ENCODE measurements at places on chromosomes 12 and 14. TPM values are rescaled to one million over a fixed set of nuclear protein-coding genes. Genes with fewer than 3 reads are reported as not detected.
A peak's percentile ranks its signal among the peaks of the same experiment; 100 is the strongest.

- no peak overlapping the region for H3K4me3 ChIP-seq
- no peaks in the 10 kb centered on the region for H3K36me3 ChIP-seq
- DNase-seq: no peak
- H3K4me1 ChIP-seq: no peaks in the 10 kb centered on the region
- no peaks in the 10 kb centered on the region for H3K27me3 ChIP-seq
These were observed 135.7 kb downstream of the RPAP3 start for GRCh38 chr12:47570151-47570550.

- peaks cover 56% of the 10 kb centered on the region for H3K27me3 ChIP-seq
- peaks cover 7% of the 10 kb centered on the region for H3K4me1 ChIP-seq
- peak within 1 kb of the TSS; percentile 67 for H3K27ac ChIP-seq
- H3K4me3 ChIP-seq: peak within 1 kb of the TSS; percentile 32
- H3K36me3 ChIP-seq: no peaks in the 10 kb centered on the region
- peak; percentile 74 for DNase-seq
These were observed at the start of gene KCNJ8 for GRCh38 chr12:21774358-21775132. TSS of gene KCNJ8 (minus strand) at chr12:21774706. CDS start at chr12:21773616, 1,090 bp downstream.

GRCh38 chr14:21106176-21106497 is 5.3 kb downstream of the TMEM253 start:
- DNase-seq: no peak
- no peaks in the 10 kb centered on the region for H3K36me3 ChIP-seq
- no peaks in the 10 kb centered on the region for H3K27me3 ChIP-seq
- no peak overlapping the region for H3K4me3 ChIP-seq
- H3K4me1 ChIP-seq: peaks cover 24% of the 10 kb centered on the region
- peak overlapping the region; percentile 96 for H3K27ac ChIP-seq

- no peaks in the 10 kb centered on the region for H3K4me1 ChIP-seq
- no peaks in the 10 kb centered on the region for H3K27me3 ChIP-seq
- DNase-seq: no peak
- no peaks in the 10 kb centered on the region for H3K36me3 ChIP-seq
- no peak overlapping the region for H3K27ac ChIP-seq
These were observed 180.7 kb upstream of the SLC38A2 start for GRCh38 chr12:46553266-46553665.

GRCh38 chr12:121811434-121812319 is 7.9 kb downstream of the SETD1B start:
- peak overlapping the region; percentile 60 for H3K27ac ChIP-seq
- H3K36me3 ChIP-seq: peaks cover 95% of the 10 kb centered on the region

- H3K4me1 ChIP-seq: peaks cover 3% of the 10 kb centered on the region
- H3K4me3 ChIP-seq: no peak overlapping the region
- H3K27me3 ChIP-seq: no peaks in the 10 kb centered on the region
These were observed 18.0 kb downstream of the BICD1 start for GRCh38 chr12:32124637-32125036.

DNA sequence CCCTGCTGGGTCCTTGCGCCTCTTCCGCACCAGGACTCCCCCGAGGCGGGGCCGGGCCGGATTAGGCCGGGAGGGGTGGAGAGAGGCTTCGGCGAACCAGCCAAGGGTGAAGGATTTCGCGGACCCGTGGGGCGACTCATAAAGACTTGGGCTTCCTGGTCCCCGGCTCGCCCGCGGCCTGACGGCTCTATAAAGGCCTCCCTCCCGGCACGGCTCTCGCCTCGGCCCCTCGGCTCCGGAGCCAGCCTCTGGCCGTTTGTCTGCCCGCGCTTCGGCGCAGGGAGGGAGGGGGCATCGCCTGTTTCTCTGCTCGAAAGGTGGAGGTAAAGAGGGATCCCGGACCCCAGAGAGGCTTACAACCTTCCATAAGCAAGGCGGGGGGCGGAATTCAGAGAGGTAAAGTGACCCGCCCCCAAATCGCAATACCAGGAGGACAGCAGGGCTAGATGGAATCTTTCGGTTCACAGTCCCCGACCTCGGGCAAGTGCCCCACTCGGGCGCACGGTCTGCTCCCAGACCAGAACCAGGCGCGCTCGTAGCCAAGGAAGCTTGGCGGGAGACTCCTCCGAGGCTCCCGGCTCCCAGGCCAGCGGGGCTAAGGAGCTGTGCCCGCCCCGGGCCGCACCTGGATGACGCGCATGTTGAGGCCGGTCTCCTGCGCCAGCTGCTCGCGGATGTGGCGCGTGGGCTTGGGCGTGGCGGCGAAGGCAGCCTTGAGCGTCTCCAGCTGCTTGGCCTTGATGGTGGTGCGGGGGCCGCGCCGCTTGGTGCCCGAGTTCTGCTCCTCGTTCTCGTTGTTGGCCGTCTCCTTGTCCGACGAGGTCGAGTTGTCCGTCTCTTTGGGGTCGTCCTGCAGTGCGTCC is 3.9 kb downstream of the LHX5 start:
- peak overlapping the region; percentile 65 for H3K4me3 ChIP-seq
- DNase-seq: no peak
- peaks cover 100% of the 10 kb centered on the region for H3K27me3 ChIP-seq
- no peaks in the 10 kb centered on the region for H3K36me3 ChIP-seq
- peaks cover 71% of the 10 kb centered on the region for H3K4me1 ChIP-seq
- no peak overlapping the region for H3K27ac ChIP-seq

DNA sequence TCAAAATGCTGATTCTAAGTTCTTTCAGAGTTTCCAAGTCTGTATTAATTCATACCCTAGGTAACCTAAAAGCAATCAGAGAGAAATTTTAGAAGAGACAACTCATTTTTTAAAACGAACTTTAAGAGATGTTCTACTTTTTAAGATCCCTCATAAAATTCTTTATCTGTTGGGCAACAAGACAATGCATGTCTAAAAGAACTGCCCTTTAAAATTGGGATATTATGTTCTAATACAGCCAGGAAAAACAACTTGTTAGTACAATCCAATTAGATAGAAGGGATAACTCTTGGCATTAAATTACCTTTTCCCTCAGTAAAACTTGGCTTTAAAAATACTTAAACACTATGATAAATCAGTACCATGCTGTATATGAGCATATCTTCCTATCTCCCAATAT is 15.6 kb downstream of the DICER1 start:
- peaks cover 87% of the 10 kb centered on the region for H3K4me1 ChIP-seq
- H3K27ac ChIP-seq: no peak overlapping the region
- no peaks in the 10 kb centered on the region for H3K27me3 ChIP-seq
- no peak for DNase-seq

DNA sequence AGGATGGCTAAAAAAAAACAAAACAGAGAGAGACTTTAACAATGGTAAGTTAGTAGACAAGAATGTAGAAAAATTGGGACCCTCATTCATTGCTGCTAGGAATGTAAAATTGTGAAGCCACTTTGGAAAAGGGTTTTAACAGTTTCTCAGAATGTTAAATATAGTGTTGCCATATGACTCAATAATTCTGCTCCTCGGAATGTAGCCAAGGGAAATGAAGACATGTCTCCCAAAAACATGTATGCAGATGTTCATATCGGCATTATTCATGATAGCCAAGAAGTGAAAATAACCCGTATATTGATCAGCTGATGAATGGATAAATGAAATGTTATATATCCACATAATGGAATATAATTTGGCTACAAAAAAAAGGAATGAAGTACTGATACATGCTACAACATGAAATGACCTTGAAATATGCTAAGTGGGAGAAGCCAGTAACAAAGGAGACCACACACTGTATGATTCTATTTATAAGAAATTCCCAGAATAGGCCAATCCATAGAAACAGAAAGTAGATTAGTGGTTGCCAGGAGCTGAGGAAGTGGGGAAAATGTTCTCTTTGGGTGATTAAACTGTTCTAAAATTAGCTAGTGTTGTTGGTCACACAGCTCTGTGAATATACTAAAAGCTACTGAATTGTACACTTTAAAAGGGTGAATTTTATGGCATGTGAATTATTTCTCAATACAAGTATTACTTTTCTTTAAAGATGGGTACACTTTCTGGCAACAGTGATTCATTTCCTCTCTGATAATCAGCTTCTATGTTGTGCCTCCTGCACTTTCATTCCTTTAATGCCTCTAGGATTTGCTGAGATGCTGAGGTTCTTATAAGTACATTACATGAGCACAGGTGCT is 132.5 kb downstream of the DAAM1 start:
- H3K27ac ChIP-seq: peak overlapping the region; percentile 33
- H3K27me3 ChIP-seq: no peaks in the 10 kb centered on the region
- peaks cover 9% of the 10 kb centered on the region for H3K4me1 ChIP-seq
- H3K36me3 ChIP-seq: peaks cover 7% of the 10 kb centered on the region
- H3K4me3 ChIP-seq: no peak overlapping the region

DNA sequence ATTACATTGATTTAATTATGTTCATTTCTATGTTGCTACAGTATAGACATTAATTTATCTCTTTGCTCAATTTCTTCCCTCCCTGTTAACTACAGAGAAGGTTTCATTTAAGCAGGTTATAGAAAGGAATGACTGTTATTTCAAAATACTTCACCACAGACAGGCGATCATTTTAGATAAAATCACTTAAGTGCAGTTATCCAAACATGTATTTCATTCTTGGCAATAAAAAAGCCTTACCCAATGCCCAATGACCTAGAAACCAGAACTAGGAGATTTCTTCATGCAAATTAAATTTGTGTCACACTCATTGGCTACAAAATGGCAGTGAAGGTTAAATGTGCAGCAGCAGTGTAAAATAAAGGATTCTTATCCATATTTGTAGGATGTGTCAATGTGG is 266.4 kb downstream of the KCNH5 start:
- H3K27ac ChIP-seq: no peak overlapping the region
- H3K36me3 ChIP-seq: no peaks in the 10 kb centered on the region
- H3K4me3 ChIP-seq: no peak overlapping the region

DNA sequence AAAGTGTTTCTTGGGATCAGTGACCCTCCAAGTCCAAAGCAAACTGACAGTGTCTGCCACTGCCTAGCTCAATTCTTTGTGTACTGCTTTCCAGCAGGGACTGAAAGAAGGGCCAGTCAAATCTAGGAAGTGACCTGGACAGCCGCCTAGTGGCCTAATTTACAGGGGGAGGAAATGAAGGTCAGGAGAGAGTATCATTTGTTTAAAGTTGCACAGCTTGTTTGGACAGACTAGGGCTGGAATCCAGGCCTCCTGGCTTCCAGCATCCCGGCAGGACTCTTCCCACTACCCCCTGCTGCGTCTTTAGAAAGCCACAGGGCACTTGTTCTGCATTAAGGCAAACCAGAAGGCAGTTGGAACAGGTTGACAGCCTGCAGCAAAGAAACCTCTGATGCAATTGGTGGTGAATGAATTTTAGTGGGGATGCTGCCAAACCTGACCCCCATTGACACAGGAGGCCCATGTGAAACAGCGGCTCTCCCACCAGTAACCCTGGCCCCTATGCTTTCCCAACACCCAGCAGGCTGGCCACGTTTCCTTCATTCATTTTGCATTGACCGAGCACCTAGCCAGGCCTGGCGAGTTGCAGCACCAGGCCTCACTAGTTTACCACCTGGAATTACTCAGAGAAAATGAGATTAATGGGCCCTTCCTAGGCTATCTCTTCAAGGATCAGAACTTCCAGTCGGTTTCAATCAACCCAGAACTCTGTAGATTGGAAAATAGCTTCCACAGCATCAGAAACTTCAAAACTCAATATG is 28.2 kb downstream of the GALNT16 start:
- peaks cover 38% of the 10 kb centered on the region for H3K4me1 ChIP-seq
- H3K4me3 ChIP-seq: no peak overlapping the region
- peak overlapping the region; percentile 30 for H3K27ac ChIP-seq
- H3K27me3 ChIP-seq: no peaks in the 10 kb centered on the region
- H3K36me3 ChIP-seq: no peaks in the 10 kb centered on the region

DNA sequence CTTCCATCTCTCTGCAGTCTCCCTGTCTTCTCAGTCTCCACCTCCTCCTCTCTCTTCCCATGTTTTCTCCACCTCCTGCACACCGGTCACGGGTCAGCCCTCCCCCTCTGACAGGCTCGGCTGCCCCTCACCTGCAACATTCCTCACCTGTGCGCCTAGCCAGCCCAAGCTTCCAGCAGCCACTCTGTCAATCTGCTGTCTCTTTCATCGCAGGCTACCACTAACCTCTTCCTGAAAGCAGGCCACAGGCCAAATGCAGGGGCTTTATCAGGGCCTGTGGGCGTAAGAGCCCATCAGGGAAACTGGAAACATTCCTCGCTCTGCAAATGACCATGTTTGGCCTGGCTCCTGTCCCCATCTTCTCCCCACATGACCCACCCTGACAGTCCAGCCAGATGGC is 34.5 kb downstream of the CMKLR1 start:
- no peaks in the 10 kb centered on the region for H3K27me3 ChIP-seq
- DNase-seq: no peak
- H3K4me3 ChIP-seq: no peak overlapping the region
- H3K4me1 ChIP-seq: peaks cover 72% of the 10 kb centered on the region
- H3K36me3 ChIP-seq: no peaks in the 10 kb centered on the region
- H3K27ac ChIP-seq: no peak overlapping the region

DNA sequence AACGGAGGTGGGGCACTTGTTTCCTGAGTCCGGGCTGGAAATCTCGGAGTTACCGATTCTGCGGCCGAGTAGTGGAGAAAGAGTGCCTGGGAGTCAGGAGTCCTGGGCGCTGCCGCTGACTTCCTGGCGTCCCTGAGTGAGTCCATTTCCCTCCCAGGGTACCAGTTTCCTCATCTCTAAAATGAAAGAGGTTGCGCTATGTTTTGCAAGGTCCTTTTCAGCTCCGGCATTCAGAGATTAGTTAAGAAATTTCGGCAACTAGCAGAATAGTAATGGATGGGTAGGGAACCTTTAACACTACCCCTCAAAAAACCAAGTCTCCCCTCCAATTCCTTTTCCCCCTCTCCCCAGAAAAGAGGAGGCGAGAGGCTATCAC is 724 bp downstream of the BLOC1S1 start:
- peak overlapping the region; percentile 83 for H3K27ac ChIP-seq
- no peaks in the 10 kb centered on the region for H3K36me3 ChIP-seq
- no peaks in the 10 kb centered on the region for H3K27me3 ChIP-seq

DNA sequence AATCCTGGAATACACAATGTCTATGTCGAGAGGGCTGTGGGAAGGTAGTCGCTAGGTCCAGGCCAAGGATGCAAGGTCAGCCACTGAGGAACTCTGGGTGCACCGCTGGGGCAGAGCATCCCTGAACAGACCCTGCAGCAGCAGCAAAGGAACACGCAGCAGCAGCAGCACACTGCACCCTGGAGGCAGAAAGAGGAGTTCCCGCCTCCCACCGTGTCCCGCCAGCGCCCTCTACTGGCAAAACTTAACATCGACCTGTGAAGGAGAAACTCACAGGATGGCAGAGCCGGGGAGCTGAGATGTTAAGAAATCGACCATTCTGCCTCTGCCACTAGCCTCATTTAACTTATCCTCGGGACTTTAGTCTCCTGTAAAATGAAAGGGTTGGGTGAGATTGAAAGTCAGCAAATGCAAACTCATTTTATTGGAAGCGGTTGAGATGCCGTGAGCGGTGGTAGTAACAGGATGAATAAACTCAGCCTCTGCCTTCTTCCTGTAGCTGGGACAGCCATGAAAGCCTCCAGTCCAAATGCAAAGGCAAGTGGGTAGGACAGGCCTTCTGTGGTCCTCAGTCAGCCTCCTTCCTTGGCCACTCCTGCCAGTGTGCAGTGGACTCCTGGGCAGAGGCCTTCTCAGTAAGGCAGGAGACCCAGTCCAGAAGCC is 45.6 kb downstream of the STAB2 start:
- H3K36me3 ChIP-seq: no peaks in the 10 kb centered on the region
- H3K4me3 ChIP-seq: no peak overlapping the region
- no peaks in the 10 kb centered on the region for H3K4me1 ChIP-seq
- H3K27me3 ChIP-seq: no peaks in the 10 kb centered on the region
- peak; percentile 84 for DNase-seq

GRCh38 chr12:40946612-40947194 is 241.4 kb upstream of the PDZRN4 start:
- H3K4me3 ChIP-seq: no peak overlapping the region
- H3K27ac ChIP-seq: no peak overlapping the region
- DNase-seq: no peak
- no peaks in the 10 kb centered on the region for H3K36me3 ChIP-seq
- H3K4me1 ChIP-seq: no peaks in the 10 kb centered on the region
- no peaks in the 10 kb centered on the region for H3K27me3 ChIP-seq

Gene CDC42BPB
- polyA plus RNA-seq: 10.1 TPM

Gene TPPP2
- polyA plus RNA-seq: not detected

Gene ASCL1
- polyA plus RNA-seq: not detected

Gene ATXN3
- 23.8 TPM for polyA plus RNA-seq

Gene IL31
- polyA plus RNA-seq: not detected
